Stimulated activated CD8-positive, alpha-beta memory T cell treated with anti-CD3 and anti-CD28 coated beads, Interleukin-7, amount 100 ng/mL, for 1 hour (primary cell): ENCODE measurements at places on chromosomes 4 and X.

GRCh38 chrX:29841750-29842149 is 373.6 kb upstream of the MAGEB2 start:
- no peak for DNase-seq

GRCh38 chr4:70778888-70779422 is 57.2 kb downstream of the RUFY3 start:
- DNase-seq: no peak

DNA sequence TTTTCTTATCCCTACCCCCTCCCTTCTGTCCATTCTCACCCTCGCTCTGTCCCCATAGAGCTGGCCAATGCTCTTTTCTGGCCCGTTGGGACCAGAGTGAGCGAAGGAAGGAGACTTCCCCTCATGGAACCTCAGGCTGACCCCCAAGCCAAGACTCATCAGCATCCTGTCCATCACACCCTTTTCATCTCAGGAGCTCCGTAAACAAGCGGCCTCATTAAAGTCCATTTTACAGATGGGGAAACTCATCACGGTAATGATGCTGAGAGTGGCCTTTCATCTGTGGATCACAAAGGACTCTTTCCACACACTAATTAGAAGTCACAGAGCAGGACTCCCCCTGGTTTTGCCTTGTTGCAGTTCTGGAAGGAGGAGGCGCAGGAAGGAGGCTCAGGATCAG is 67.4 kb upstream of the SLC34A2 start:
- DNase-seq: no peak

GRCh38 chrX:29024871-29025270 is 437.6 kb downstream of the IL1RAPL1 start:
- DNase-seq: no peak

GRCh38 chr4:81963763-81964020 is 410.1 kb downstream of the HNRNPD start:
- no peak for DNase-seq

DNA sequence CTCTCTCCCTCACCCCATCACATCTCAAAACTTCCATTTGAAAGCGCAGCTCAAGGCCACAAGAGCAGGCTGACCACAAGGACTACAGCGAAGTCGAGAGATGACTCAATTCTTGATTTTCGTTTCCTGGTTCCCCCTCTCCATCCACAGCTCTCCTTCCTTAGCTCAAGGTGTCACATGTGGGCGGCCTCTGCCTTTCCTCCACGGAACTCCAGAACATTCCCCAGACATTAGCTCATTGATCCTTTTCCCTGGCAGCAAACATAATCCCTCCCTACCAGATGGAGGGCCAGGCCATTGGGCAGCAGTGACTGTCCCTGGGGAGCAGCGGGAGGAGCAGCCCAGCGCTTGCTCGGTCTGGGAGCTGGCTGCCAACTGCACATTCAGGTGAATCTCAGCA is 56.3 kb downstream of the CCDC149 start:
- DNase-seq: no peak

DNA sequence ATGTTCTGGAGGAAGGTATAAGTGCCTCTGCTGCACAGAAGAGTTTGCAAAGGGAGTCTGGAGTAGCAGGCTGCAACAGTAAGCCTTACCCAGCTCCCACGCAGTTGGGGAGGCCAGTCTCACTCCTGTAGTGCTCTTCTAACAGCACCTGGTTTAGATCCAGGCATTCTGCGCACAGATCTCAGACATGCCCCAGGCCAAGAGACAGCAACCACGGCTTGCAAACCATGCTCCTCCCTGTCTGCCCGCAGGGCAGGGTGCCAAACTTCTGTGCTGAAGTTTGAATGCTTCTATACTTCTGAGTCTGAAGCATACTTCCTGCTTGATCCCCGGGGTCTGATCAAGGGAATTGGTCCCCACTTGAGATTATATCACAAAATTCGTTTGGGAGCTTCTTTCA is 106.3 kb downstream of the LINC00632 start:
- no peak for DNase-seq

GRCh38 chr4:98993419-98994071 is 2.0 kb upstream of the METAP1 start:
- DNase-seq: no peak

DNA sequence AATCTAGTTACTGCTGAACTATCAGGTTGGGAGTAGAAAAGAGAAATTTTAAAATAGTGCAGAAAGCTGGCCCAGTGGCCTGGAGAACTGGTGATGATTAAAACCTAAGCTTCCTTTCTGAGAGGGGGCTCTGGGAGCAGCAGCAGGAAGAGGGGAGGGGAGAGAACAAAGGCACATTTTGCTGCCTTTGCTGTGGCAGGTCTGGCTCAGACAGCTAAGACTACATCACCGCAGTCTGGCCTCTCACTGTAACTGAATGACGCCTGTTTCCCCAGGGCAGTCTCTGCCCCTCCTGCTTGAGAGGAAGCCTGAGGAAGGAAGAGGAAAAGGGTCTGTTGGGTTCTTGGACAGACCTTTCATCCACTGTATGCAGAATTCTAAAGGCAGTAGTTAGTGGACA is 148.5 kb downstream of the FRAS1 start:
- DNase-seq: no peak

DNA sequence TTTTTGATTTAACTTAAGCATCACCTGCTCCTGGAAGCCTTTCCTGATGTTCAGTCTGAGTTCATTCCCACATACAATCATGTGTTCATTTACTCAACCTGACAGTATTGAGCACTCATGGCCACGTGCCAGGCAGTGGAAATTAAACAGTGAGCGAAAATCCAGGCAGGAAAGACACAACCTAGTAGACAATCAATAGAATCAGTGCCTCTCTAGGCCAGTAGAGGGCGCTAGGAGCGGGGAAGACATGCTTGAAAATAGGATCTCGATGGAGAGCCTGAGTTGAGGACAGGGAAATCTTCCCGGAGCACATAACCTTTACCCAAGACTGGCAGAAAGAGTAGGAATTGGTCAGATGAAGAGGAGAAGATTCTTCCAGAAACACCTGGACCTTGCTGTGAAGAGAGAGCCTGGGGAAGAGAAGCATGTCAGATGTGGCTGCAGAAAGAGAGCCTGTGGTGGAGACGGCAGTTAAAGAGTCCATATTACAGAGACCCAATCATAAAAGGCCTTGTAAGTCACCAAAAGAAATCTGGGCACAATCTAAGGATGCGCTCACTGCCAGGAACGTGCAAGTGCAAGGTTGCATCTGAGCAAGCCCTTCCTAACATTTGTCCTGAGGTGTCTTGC is 103.5 kb downstream of the LDB2 start:
- DNase-seq: no peak

DNA sequence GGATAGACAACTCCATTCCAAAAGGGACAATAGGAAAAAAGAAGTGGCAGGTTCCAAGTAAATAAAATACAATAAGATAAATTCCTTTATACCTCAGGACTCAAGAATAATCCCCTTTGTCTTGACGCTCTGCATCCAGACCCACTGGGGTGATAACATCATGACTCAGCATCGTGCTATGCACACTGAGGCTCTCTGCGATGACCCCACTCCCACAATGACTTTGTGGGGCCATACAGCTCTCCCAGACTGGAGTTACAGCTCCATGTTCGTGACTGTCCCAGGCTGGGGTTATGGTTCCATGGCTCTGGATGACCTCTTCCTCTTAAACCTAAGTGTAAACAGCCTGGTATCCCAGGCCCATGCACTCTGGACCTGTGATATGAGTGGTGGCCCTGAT is 254.5 kb upstream of the ADGRL3 start:
- no peak for DNase-seq

GRCh38 chrX:119539872-119540271 is 25.3 kb downstream of the STEEP1 start:
- no peak for DNase-seq

DNA sequence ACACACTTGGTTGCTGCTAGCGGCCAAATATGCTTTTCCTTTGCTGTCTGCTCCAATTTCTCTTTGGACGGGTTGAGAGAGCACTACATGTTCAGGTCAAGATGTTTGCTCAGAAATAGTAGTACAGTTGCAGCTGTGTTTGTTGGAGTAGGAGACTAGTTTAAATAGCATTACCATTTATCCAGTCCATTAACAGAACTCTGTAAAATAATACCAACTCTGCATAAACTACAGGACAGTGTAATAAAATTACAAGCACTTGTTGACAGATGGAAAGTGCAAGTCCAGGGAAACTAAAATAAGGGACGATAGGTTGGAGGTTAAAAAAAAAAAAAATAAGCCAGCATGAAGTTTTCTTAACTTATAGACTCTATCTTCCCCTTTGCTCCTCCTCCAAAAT is 20.2 kb downstream of the SLIT2 start:
- no peak for DNase-seq

DNA sequence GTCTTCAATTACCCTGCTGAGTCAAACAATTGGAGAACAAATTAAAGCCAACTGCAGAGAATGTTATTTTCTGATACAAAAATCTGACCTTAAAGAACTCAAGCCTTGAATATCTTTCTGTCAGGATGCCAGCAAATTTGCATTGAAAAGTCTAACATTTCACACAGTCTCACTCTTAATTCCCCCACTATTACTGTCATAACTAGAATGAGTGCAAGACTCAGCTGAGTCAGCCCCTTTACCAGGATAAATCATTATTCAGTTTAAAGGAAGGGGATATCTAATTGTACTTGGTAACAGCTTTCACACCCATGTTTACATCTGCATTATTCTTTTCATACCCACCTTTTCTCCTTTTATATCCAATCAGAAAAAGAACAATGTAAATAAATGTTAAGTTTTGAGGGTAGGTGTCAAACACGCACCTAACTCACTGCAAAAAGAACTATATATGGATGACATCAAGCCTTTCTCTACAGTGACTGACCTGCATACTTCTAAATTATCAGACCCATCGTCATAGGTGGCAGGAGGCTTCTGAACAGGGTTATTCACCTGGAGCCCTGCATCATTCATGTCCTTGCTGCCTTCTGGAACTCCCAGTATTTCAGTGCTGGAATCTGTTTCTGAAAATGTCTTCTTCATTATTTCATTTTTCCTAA is 117.4 kb downstream of the TMA16 start:
- no peak for DNase-seq

GRCh38 chr4:152063621-152064240 is 302.9 kb upstream of the GATB start:
- DNase-seq: no peak

GRCh38 chr4:148495463-148495862 is 53.2 kb upstream of the NR3C2 start:
- no peak for DNase-seq

DNA sequence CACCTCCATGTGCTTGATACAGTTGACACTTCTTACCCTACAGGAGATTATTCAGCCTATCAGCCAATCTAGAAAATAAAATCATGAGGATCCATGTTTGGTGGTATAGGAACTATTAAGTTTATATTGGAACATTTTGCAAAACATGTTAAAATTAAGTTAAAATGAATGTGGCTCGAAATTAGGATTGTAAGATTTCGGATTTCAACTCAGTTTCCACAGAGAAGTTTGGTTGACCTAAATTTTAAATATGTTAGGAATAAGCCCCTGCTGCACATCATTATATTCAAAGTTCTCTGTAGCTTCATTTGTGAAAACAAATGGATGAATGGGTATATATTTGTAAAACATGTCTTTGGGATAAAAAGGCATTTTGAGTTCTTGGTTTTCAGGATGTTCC is at the start of gene RAB40A:
RAB40A (minus strand) TSS at position 101 of the 400 bp plus-strand sequence. CDS start 18,733 bp downstream, outside the sequence.
- DNase-seq: no peak

- no peak for DNase-seq
Measured at GRCh38 chr4:111854494-111855087, 290.7 kb upstream of the FAM241A start.

DNA sequence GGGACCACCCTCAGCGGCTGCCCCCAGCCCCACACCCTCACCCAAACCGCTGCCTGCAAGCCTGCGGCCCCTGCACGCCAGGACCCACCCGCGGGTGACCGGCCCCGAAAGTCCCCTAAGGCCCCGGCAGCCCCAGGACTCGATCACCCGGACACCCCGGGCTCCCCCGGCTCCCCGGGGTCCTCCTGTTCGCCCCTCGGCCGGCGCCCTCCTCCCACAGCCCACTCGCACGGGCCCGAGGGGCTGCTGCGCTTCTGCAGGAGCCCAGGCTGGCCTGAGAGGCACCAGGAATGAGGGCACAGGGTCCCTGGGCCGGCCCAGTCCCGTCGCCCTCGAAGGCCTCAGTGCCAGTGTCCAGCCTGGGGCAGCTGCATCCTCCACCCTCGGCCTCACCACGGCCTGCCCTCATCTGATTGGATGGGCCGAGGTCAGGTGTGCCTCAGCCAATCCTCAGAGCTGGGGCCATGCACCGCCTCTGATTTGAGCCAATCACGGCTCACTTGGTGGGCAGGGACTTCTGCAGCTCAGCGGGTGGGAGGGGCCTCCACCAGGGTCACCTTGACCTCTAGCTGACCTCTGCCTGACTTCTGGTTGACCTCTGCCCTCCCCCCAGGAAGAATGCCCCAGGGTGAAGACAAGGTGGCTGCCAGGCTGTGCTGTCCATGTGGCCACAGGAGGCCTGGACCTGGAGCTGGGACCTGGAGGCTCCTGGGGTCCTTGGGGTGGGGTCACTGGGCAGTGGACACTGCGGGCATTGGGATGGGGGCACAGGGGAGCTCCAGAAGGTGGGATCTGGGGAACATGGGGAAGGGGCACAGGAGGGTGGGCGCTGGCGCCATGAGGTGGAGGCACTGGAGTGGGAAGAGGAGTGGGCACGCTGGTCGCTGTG is 97.6 kb upstream of the NKX1-1 start:
- DNase-seq: no peak

DNA sequence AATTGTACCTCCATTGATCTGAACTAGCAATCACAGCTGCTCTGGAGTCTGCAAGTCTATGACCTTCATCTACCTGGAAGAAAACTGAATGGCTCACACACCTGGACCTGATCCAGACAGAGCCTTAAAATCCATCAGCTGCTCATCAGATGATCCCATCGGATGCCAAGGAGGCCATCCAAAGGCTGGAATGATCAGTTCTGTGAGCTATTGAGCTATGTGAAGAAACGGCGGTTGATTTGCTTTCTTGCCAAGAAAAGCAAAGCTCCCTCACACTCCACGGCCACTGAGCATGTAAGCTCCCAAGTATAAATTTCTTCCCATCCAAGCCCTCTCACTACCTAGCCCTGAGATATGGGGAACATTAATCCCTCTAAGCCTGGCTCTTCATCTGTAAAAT is 63.1 kb downstream of the RELL1 start:
- no peak for DNase-seq

- no peak for DNase-seq
Measured at GRCh38 chrX:45508454-45508853, 307.8 kb upstream of the DIPK2B start.

DNA sequence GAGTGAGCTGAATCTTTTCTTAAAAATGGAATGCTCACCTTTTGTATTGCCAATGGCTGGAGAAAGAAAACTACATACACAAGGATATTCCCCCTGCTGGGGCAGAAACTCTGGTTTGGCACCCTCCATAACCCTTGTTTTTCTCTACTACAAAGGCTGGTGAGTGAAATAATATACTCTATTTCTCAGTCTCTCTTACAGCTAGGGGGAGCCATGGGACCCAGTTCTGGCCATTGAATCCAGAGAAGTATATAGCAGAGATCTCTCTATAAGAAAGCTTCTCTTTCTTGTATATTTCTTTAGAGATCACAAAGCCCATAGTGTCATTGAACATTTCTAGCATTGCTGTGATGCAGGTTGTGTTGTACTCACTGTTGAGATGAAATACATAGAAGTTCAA is 49.8 kb downstream of the SMPX start:
- no peak for DNase-seq

- DNase-seq: no peak
Measured at GRCh38 chrX:30153881-30154260, 61.5 kb upstream of the MAGEB2 start.

- DNase-seq: no peak
Measured at GRCh38 chr4:7192252-7193029, at the start of gene SORCS2. TSS of gene SORCS2 (plus strand) at chr4:7192538.

- DNase-seq: no peak
Measured at GRCh38 chr4:7956934-7957656, 17.4 kb upstream of the AFAP1 start.

GRCh38 chr4:3498901-3499510 is 33.2 kb downstream of the LRPAP1 start:
- no peak for DNase-seq
